ENCODE measurements at places on chromosomes 1 and 21. TPM values are rescaled to one million over a fixed set of nuclear protein-coding genes. Genes with fewer than 3 reads are reported as not detected.

CDK18 gene
- 11.3 TPM for total RNA-seq

- no peak overlapping the region for H3K4me3 ChIP-seq
- H3K27me3 ChIP-seq = no peaks in the 10 kb centered on the region
- DNase-seq = no peak
- H3K27ac ChIP-seq = no peak overlapping the region
Measured at GRCh38 chr1:21654209-21654608, 14.9 kb downstream of the RAP1GAP start.

DNA sequence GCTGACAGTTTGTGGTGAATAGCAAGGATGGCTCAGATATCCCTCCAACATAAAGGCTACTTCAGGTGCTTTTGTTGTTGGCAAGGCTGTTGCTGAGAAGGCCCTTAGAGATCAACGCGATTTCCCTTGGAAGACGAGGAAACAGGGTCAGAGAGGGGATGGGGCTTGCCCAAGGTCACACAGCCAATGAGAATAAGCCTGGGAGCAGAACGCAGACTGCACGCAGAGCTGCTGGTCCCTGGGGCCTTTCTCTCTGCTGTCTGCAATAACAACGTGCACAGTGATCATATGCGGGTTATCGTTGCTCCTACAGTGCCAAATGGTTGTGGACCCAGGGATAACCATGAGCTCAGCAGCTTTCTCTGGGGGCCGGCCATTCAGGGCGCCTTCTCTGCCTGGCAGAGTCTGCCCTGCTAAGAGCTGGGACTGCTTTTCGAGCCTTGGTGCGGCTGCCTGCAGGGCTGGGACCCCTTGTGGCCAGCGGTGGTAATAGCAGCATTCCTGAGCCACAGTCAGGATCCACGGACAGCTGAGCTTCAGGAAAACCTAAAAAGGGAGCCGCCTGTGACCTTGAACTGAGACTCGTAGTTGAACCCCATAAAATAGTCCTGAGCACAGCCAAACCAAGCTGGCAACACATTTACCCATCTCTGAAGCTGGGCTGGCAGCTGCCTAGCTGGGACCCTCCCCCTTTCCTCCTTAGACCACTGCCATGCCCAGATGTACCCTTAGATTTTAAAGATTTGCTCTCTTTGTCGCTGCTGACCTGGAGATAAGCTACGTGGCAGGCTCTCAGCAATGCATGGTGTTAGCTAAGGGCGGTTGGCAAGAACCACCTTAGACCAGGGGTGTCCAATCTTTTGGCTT is 39.8 kb downstream of the HTR6 start:
- H3K27ac ChIP-seq = no peak overlapping the region
- no peaks in the 10 kb centered on the region for H3K36me3 ChIP-seq
- H3K27me3 ChIP-seq = no peaks in the 10 kb centered on the region

GRCh38 chr1:116242741-116243140 is 130.3 kb upstream of the ATP1A1 start:
- H3K27me3 ChIP-seq = no peaks in the 10 kb centered on the region
- H3K36me3 ChIP-seq = no peaks in the 10 kb centered on the region
- DNase-seq = no peak
- no peak overlapping the region for H3K4me3 ChIP-seq

GRCh38 chr1:24699628-24700027 is 45.6 kb upstream of the CLIC4 start:
- no peaks in the 10 kb centered on the region for H3K4me1 ChIP-seq
- H3K36me3 ChIP-seq = no peaks in the 10 kb centered on the region

- H3K27me3 ChIP-seq = no peaks in the 10 kb centered on the region
- no peaks in the 10 kb centered on the region for H3K4me1 ChIP-seq
- H3K36me3 ChIP-seq = no peaks in the 10 kb centered on the region
- no peak overlapping the region for H3K4me3 ChIP-seq
- H3K27ac ChIP-seq = no peak overlapping the region
- DNase-seq = no peak
Measured at GRCh38 chr21:41815652-41816582, 49.1 kb upstream of the RIPK4 start.

GRCh38 chr1:72524021-72524420 is 241.7 kb upstream of the NEGR1 start:
- no peak overlapping the region for H3K27ac ChIP-seq
- no peak overlapping the region for H3K4me3 ChIP-seq
- no peaks in the 10 kb centered on the region for H3K36me3 ChIP-seq
- no peaks in the 10 kb centered on the region for H3K4me1 ChIP-seq

DNA sequence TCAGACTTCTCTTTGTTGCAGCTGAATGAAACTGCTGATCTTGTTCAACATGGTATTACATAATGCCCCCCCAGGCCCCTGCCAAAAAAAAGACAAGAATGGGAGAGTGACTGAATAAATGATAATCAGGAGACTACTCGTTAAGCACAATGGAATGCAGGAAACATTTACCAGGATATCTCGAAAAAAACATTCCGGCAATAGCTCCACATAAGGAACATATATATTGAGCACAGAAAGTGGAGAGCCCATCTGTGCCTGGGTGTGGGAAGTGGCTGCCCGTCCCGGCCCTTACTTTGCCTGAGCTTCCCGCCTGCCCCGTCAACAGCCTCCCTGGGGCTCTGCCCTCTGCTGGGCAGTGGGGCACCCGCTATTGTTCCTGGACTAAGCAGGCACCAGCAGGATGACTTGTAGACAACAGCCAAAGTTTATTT is 13.3 kb downstream of the TRIM11 start:
- H3K36me3 ChIP-seq = no peaks in the 10 kb centered on the region
- H3K4me3 ChIP-seq = no peak overlapping the region
- H3K4me1 ChIP-seq = no peaks in the 10 kb centered on the region
- no peak for DNase-seq

- H3K36me3 ChIP-seq = no peaks in the 10 kb centered on the region
- no peaks in the 10 kb centered on the region for H3K27me3 ChIP-seq
- no peaks in the 10 kb centered on the region for H3K4me1 ChIP-seq
Measured at GRCh38 chr1:171973421-171973820, 132.1 kb downstream of the DNM3 start.

DNA sequence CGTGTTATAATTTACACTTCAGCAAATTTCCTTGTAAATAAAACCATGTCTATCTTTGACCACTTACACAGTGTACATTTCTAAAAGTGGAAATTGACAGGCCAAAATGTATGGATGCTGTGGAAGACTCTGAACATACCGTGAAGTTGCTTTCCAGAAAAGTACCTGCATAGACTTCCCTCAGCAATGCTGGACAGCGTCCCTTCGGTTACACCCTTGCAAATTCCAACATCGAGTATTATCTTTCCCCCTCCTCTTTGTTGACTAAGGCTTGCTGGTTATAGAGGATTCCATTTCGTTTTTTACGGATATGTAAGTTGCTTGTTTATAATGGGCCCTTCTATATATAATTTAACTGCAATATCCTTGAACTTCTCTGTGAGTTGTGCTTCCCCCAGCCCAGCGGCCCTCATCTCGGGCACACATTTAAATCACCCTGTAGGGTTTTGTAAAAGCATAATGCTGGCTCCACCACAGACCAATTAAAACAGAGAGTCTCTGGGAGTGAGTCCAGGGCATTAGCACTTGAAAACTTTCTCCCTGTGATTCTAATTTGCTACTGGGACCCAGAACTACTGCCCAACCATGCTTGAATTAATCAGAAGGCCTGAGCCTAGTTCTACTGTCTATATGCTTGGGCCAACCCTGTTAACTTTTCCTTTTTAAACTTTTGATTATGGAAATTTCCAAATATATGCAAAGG is 230.3 kb downstream of the GRIK3 start:
- no peaks in the 10 kb centered on the region for H3K27me3 ChIP-seq
- H3K4me3 ChIP-seq = no peak overlapping the region
- DNase-seq = no peak
- H3K27ac ChIP-seq = no peak overlapping the region
- no peaks in the 10 kb centered on the region for H3K4me1 ChIP-seq

DNA sequence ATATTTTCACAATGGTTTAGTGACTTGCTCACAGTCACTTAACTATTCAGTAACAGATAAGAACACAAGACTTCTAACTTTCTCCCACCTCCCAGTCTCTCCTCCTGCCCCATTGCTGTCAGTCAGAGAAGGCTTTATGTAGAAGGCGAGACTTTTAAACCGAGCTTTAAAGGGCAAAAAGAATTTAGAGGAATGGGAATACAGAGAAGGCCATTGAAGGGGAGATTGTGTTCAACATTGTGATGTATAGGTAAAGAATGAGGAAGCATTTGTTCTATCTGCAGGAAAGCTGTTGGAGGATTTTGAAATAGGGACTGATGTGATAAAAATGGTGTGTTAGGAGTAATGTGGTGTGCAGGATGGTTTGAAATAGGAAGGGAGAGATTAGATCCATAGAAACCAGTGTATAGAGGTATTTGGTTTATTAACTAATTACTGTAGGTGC is 7.3 kb downstream of the POU2F1 start:
- no peak overlapping the region for H3K4me3 ChIP-seq
- no peaks in the 10 kb centered on the region for H3K36me3 ChIP-seq
- no peak overlapping the region for H3K27ac ChIP-seq
- DNase-seq = no peak
- no peaks in the 10 kb centered on the region for H3K27me3 ChIP-seq
- peaks cover 9% of the 10 kb centered on the region for H3K4me1 ChIP-seq

All from uterus (tissue), 4 donors.